ENCODE measurements at places on chromosomes 3 and 15. TPM values are rescaled to one million over a fixed set of nuclear protein-coding genes. Genes with fewer than 3 reads are reported as not detected.

DNA sequence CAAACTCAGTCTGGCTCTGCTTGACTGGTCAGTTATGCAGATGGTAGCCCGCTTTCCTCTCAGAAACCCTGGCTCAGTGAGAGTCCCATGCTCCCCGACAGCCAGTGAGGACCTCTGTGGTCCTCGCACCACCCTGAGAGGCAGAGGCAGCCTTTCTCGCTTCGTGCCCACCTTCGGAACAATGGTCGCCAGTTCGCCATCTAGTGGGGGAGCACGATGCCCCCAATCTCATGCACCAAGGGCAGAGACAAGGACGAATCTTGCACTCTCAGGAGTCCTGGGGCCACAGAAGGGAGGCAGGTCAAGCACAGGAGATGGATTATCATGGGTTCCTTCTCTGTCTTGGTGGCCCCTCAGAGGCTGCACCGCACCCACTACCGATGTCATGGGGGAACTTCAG is 75.2 kb downstream of the RHCG start:
- peaks cover 69% of the 10 kb centered on the region for H3K27me3 ChIP-seq
- DNase-seq: no peak
- no peaks in the 10 kb centered on the region for H3K4me1 ChIP-seq

Gene C3orf85
- not detected for total RNA-seq

GRCh38 chr15:47955021-47955420 is 165.8 kb upstream of the SLC24A5 start:
- no peaks in the 10 kb centered on the region for H3K27me3 ChIP-seq
- no peaks in the 10 kb centered on the region for H3K4me1 ChIP-seq
- no peak overlapping the region for H3K27ac ChIP-seq
- DNase-seq: no peak
- H3K4me3 ChIP-seq: no peak overlapping the region

Gene CYP11A1
- total RNA-seq: not detected

- no peaks in the 10 kb centered on the region for H3K27me3 ChIP-seq
- no peak for DNase-seq
- peak overlapping the region; percentile 91 for H3K27ac ChIP-seq
- H3K4me1 ChIP-seq: peaks cover 64% of the 10 kb centered on the region
- peak overlapping the region; percentile 98 for H3K4me3 ChIP-seq
Measured at GRCh38 chr15:60396100-60396499, 1.7 kb downstream of the ANXA2 start.

GRCh38 chr3:43436507-43437140 is 150.3 kb downstream of the SNRK start:
- H3K4me1 ChIP-seq: no peaks in the 10 kb centered on the region
- H3K27ac ChIP-seq: no peak overlapping the region
- no peak for DNase-seq

Gene FEZF2
- not detected for total RNA-seq

Gene ASB14
- not detected for total RNA-seq

Gene CDHR4
- total RNA-seq: 0.44 TPM

Data from MCF 10A (cell line).